ENCODE measurements at places on chromosomes 7 and 10.

- DNase-seq = no peak
These were observed 97.0 kb upstream of the DDC start for GRCh38 chr7:50662041-50662694.

DNA sequence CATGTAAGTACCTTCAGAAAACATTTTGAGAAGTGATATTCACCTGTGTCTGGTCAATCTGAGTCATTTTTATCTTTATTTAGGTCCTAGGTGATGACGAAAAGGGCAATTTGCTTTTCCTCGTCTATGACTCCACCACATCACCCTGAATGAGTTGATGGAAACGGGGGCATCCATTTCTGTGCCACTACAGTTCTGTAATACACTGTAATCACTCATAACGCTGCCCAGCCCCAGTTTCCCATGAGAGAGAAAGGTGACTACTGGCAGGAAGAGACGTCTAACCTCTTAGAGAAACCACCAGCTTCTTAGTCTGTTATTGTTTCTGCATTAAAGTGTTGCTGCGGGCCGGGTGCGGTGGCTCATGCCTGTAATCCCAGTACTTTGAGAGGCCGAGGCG, 205.3 kb upstream of the MKLN1 start:
- DNase-seq = no peak

- no peak for DNase-seq
These were observed 22.5 kb downstream of the CAV1 start for GRCh38 chr7:116547347-116547746.

- DNase-seq = no peak
These were observed 40.8 kb upstream of the WIPF3 start for GRCh38 chr7:29765490-29765889.

DNA sequence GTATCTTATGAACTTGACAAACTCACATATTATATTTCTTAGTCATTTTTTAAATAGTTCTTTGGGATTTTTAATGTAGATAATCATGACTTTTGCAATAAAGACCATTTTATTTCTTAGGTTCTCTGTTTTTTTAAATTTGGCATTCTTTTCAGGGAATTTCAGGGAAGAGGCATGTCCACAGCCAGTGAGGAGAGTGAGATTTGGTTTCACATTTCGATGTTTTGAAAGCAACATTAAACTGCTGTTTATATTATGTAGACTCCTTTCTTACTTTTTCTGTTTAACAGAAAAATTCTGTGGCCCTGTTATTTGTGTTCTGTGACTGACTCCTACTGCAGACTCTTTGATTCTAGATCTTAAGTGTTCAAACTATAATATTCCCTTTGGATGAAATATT, 153.7 kb downstream of the FAM107B start:
- no peak for DNase-seq
